Right ventricle myocardium superior (tissue), 1 donor: ENCODE measurements at places on chromosomes 7 and 10. TPM values are rescaled to one million over a fixed set of nuclear protein-coding genes. Genes with fewer than 3 reads are reported as not detected.

The RNF148 gene
- 0.22 TPM for total RNA-seq

The ANXA8L1 gene
- total RNA-seq = 0.81 TPM

DNA sequence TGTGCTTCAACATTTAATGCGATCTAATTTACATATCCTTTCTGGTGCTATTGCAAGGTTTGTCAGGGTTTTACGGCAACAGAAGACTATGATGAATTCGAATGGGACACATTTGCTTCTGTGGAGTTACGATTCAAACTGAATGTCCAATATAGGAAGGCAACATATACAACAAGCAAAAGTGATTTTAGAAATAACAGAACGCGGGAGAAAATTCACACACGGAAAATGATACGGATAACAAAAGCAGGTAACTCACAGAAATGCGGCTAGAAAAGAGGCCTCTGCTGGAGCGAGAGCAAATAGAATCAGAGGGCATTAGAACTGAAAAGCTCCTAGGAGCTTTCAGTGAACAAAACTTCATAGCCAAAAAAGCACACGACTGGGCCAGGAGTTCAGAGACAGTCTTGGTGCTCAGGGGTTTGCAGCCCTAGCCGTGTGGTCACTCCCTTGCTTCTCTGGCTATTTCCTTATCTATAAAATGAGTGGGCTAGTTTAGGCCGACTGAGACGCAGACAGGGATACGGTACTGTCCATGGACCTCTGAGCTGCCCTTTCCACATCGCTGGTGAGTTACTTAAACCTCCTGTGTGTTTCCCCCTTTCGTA lies 557 bp upstream of the TAX1BP1 start:
- no peak for DNase-seq

The VSIR gene
- 116 TPM for total RNA-seq

The CNNM1 gene
- total RNA-seq = 0.13 TPM

GRCh38 chr10:3053155-3053554 lies 14.2 kb upstream of the PFKP start:
- no peak for DNase-seq

DNA sequence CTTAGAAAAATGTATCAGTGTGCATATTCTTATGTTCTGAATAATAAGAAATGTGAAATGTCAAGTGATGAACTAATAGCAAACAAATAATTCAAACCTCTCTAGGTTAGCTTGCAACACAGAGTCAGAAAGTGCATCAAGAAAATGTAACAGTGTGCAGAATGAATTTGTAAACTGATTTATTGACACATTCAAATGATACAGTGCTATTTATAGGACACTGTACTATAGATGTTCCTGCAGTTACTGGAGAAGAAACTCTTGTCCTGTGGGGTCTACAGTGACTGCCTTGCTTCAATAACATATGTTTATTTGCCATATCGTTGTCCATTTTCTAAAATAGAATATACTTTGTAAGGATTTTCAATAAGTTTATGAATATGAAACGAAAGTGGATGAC lies 639.0 kb downstream of the CNTNAP2 start:
- DNase-seq = no peak

The MARCHF5 gene
- total RNA-seq = 38.2 TPM

The ARHGEF35 gene
- 0.67 TPM for total RNA-seq

DNA sequence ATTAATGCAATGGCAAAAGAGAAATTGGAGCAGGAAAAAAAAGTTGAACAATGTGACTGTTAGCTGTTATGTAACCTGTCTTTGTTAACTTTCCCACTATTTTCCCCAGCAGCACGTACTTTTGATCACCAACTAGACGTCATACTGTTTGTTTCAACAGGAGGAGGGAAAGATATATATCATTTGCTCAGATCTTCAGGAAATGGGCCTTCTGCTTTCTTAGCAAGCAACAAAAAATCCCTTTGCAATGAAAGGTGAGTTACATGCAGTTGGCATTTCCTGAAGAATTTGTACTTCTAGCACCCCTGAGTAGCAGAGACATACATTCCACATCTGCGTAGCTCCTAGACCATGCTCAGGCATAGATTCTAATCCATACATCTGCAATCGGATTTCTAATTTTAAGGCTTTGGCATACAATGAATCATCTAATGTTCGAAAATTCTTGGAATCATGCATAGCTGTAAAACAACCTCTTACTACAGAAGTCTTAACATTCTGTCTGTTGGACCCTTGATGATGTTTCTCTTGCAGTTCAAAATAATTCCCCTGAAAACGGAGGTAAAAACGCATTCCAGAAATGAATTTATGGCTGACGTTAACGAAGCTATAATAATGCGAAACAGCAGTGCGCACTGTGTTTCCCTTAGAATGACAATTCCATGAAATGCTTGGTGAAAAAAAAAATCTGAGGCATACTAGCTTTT lies 286.9 kb upstream of the MGMT start:
- DNase-seq = no peak

DNA sequence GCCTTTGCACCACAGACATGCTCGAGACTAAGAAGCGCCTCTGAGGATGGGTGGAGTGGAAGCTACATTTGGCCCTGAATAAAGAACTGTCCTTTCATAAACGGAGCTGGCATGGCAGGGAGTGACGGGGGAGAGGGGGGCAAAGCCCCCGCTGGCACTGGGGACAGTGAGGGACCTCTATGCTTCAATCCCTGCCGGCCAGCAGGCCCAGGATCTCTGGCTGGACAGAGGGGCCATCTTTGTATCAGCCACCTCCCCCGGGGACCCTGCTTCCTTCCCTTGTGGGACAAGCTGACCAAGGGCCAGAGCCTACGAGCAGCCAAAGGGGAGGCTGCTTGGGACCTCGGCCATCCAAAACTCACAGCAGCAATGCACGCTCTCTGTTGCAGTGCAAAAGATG lies 28.2 kb upstream of the ECHDC3 start:
- no peak for DNase-seq
